Activated CD8-positive, alpha-beta memory T cell treated with anti-CD3 and anti-CD28 coated beads for 1 hour (primary cell): ENCODE measurements at places on chromosomes 7 and 10.

DNA sequence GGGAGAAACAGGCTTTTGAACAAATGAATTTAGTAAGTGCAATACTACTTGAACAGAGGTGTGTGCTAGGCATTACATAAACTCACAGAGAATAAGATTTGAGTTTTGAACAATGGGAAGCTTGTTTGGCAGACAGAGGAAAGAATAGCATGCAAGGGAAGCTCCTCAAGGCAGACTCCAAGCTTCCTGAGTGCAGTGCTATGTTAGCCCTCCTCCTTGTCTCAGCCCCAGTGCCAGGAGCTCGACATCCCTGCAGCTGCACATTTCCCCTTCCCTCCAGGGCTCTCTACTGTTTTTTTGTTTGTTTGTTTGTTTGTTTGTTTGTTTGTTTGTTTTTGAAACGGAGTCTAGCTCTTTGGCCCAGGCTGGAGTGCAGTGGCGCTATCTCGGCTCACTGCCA, 237.5 kb downstream of the IPMK start:
- no peak for DNase-seq

GRCh38 chr7:70340236-70340635, 742.0 kb downstream of the AUTS2 start:
- no peak for DNase-seq

GRCh38 chr10:90999512-91000172, 78.8 kb upstream of the ANKRD1 start:
- no peak for DNase-seq

DNA sequence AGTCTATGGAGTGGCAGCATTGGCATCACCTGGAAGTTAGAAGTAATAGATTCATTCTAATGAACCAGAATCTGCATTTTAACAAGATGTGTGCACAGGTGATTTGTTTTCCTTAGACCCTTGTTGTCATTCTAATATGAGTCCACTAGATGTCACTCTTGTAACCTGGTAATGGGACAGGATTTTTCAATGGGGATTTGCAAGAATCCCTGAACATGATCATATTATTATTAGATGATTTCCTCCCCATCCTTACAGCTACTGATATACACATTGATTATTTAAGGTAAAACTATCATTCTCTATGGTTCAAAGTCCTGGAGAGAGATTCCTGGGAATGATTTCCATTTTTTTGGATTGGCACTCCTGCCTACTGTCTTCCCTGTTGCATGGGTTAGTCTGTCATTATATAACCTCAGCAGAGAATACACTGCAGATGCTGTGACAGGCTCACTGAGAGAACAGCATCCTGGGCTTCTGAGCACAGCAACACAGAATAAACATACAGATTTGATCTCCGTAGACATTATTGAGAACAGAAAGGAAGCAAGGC, 194.9 kb downstream of the SUGCT start:
- DNase-seq = no peak

GRCh38 chr7:43698460-43699255, 30.7 kb downstream of the COA1 start:
- DNase-seq = no peak

DNA sequence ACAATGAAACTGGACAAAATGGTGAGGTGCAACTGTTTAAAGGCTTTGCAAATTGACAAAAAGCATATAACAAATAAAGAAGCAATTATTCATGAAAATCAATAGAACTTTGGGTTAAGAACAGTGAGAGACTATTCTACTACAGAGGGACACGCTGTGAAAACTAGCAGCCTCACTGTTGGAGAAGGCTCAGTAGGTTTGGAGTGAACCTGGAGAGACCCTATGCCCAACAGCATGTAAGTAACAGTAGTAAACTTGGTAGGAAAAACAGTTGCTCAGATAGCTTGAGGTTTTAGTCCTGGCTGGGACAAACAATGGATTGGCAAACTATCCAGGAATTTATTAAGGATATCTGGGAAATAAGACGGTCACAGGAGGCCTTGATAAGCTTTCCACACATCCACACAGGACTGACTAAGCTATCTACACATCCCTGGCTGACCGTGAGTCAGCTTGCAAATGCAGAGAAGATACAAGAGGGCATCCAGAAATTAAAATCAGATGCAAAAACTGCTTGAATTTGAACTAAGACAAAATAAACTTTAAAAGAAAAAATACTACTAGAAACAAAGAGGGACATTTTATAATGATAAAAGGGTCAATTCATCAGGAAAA, 15.9 kb downstream of the FAM149B1 start:
- no peak for DNase-seq

DNA sequence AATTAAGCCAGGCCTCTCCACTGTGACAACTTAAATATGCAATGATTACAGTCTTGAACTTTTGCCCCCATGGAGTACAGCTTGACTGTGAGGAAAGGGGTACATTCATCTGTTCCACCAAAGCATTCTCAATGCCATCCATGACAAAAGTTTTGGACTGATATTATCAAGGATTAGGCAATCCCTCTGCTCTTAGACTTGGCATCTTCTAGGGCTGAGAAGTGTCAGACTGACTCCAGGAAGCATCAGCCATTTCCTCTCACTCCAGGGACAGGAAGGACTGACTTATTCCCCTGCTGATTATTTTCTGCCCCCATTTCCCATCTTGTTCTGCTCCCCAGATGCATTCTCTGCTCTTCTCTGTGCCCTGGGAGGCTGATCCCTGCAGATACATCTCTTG, 69.7 kb downstream of the ZNF365 start:
- no peak for DNase-seq
